ENCODE measurements at places on chromosomes 7 and 10.

- peak; percentile 32 for DNase-seq
Observed at GRCh38 chr10:22849077-22849805, 78.6 kb upstream of the ARMC3 start.

DNA sequence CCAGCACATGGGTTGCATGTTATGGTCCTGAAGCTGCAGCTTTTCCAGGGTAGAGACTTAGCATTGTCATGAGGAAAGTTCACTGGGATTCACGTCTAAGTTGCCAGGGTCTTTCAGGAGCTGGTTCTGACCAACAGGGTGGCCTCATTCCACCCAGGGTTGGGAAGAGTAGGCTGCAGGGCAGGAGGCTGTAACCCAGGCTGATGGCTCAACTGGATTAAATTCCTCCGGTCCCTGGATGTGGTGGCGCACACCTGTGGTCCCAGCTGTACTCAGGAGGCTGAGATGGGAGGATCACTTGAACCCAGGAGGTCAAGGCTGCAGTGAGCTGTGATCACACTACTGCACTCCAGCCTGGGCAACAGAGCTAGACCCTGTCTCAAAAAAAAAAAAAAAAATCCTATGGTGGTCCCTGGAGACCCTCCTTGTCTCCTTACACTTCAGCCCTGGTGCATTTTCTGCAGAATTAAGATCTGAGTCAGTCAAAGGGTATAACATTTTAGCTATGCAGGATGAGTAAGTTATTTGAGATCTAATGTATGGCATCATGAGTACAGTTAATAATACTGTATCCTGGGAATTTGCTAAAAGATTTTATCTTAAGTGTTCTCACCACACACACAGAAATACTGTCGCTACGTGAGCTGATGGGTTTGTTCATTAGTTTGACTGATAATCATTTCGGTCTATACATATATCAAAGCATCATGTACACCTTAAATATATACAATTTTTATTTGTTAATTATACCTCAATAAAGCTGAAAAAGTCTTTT is 44.0 kb downstream of the ASB13 start:
- no peak for DNase-seq

- DNase-seq, result no peak
Observed at GRCh38 chr10:29925771-29926692, 133.4 kb downstream of the JCAD start.

DNA sequence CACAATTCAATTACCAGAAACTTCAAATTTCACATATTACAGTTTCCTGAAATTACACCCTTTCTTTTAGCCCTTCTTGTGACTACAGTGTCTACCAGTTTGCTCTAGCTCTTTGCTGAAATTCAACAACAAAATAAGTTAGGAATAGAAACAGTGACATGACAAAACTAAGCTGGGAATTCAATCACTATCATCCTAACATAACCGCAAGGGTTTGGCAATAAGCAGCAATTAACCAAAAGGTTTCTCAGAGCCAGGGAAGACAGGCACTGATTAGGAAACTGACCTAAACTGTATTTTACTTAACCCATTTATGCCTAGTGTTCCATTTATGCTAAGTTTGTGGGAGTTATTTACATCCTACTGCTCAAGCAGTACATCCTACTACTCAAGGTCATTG is 31.3 kb downstream of the HIBADH start:
- peak; percentile 10 for DNase-seq

DNA sequence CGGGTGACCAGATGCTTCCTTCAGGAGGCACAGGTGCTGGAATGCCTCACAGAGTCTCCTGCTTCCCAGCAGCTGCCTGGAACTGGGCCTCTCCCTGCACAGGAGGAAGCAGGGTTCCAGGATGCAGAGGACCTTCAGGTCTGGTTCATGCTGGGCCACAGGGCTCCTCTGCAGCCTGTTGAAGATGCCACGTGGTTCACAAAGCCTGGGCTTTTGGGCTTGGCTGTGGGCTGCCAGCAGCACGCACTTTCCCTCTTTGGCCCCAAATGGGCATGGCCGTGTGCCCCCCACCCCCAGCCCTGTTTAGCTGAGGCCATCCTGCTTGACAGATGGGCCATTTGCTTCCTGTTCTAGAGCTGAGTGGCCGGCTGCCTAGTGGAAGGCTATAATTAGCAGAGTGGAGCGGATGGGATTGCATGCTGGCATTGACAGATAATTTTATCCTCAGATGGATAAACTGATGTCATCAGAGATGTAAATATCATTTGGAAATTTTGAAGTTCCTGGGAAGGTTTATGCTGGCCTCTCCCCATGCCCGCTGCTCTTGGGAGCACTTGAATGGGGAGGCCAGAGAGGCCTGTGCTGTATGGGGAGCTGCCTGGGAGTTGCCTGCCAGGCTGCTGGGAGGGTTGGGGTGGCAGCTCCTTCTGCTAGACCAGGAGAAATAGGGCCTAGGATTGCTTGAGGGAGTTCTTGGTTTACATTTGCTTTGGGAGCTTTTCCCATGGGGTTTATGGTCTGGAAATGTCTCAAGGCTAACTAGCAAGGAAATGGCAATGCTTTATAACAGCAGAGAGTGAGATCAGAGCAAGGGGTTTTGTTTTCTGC is 28.2 kb downstream of the TSPAN15 start:
- no peak for DNase-seq

GRCh38 chr10:396107-396506 is 260.9 kb downstream of the ZMYND11 start:
- DNase-seq, result no peak

DNA sequence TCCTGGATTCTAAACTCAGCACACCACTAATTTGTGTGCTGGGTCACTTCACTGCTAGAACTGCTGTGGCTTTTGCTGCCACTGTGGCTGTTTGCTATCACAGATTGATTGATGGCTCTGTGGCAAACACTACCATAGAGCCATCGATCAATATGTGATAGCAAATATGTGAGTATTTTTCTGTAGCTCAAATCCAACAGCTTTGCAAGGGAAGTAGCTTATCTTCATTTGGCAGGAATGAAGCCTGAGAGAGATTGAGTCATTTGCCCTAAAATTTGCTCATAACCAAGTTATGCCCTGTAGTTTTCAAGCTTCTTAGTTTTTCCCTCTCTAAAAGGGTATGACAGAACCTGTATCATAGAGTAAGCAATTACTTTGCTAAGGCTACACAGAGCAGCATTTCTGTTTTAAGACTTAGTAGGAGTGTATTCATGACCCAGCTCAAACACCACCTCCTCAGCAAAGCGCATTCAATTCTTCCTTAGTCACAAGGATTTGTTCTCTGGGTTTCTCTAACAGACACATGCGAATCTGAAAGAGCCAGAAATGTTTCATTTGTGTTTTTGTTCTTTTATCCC is 43.1 kb downstream of the MINPP1 start:
- DNase-seq, result peak; percentile 32

GRCh38 chr10:30182191-30183054 is 123.0 kb upstream of the JCAD start:
- DNase-seq, result peak; percentile 85

- no peak for DNase-seq
Observed at GRCh38 chr7:47442605-47442865, 139.4 kb downstream of the TNS3 start.

DNA sequence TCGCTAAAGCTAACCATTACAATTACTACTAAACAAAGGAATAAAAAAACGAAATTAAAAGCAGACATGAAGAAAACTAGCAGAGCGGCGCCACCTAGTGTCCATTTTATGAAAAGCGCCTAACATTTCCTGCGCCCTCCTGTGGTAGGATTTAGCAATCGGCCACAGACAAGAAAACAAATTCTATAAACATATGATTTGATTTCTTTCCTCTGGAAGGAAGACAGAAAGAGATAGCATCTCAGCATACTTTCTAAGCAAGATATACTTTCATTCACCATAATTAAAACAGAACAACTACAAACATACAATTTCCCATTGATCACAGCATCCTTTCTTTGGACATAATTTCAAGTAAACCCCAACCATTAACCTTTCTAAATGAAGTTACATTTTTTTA is 337.7 kb upstream of the NPVF start:
- peak; percentile 59 for DNase-seq

GRCh38 chr7:5635461-5636445 is 145.7 kb downstream of the RNF216 start:
- DNase-seq, result no peak

DNA sequence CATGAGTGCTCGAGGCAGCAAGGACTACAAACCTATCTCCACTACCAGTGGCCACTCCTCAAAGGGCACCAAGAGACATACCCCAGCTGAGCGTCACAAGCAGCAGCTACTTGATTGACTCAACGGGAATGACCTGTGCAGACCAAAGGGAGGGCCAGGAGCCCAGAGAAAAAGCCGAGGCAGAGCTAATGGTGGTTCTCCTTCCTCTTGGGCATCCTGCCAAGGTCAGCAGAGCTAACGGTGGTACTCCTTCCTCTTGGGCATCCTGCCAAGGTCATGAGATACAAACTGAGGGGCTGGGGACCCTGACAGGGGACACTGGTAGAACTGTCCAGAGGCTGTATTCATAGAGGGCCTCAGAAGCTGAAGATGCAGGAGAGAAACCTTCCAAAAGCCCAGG is 60.4 kb downstream of the FAM53B start:
- DNase-seq, result no peak

- DNase-seq, result no peak
Observed at GRCh38 chr7:68063171-68063570, 1066.5 kb downstream of the TYW1 start.

GRCh38 chr10:26543567-26544306 is 105.6 kb downstream of the APBB1IP start:
- DNase-seq, result no peak

GRCh38 chr10:34169131-34169530 is 646.0 kb downstream of the PARD3 start:
- DNase-seq, result no peak

DNA sequence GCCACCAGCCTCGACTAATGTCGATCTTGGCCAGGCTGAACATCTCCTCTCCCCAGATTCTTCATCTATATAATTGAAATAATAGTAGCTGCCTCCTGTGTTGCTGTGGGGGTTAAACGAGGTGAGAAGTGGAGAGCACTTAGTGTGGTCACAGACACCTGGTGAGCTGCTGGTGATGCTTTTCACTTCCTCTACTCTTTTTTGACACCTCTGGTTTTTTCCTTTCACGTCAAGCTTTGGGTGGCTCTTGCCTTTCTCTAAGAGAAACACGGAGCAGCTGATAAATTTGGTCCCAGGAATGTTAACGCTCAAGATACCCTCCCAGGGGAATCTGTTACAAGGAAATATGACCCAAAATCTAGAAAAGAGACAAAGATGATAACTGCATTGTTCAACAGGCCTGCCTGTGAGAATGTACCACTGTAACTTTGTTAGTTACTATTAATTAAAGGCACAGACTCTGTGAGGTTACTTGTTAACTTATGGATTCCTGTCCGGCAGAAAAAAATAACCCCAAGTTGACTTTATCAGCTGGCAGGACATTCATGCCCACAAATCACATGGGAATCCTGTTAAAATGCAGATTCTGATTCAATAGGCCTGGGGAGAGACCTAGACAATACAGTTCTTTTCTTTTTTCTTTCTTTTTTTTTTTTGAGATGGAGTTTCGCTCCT is 9.5 kb upstream of the NPFFR1 start:
- DNase-seq, result no peak

DNA sequence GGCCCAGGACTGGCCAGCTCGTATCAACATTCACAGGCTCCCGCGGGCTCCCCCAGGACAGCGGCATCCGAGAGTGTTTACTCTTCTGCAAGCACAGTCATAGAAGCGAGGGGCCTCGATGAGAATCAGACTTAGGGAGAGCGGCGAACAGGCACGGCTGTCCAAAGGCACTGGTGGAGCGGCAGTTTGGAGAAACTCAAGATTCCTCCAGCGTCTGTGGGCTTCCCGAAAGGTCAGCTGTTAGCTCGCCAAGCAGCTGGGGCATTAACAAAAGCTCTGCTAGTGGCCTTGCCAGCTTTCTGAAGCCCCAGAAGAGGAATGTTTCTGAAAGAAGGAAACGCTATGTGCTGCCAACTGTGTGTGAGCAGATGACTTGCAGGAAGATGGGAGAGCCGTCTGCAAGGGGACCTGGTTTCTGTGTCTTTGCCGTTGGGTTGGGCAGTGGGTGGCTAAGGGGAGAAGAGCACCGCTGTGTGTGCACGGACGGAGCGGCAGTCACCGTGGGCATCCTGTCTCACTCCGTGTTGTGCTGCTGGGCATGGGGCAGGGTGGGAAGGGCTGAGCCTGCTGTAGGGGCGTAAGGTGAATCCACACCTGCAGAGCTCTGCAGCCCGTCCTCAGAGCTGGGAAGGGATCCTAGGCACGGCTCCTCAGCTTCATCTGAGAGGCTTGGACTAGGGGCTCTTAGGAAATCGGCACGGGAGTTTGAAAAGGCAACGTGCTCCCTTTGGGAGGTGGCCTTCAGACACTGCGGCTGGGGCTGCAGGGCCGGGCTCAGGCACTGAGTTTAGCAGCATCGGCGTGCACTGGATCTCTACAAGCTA is 42.1 kb downstream of the AMZ1 start:
- peak; percentile 67 for DNase-seq

Data from AG08396 (cell line).